Stimulated activated CD4-positive, alpha-beta T cell treated with anti-CD3 and anti-CD28 coated beads, Interleukin-2, amount 100 ng/mL, for 48 hours (primary cell): ENCODE measurements at places on chromosomes 2 and 18.
A peak's percentile ranks its signal among the peaks of the same experiment; 100 is the strongest.

DNA sequence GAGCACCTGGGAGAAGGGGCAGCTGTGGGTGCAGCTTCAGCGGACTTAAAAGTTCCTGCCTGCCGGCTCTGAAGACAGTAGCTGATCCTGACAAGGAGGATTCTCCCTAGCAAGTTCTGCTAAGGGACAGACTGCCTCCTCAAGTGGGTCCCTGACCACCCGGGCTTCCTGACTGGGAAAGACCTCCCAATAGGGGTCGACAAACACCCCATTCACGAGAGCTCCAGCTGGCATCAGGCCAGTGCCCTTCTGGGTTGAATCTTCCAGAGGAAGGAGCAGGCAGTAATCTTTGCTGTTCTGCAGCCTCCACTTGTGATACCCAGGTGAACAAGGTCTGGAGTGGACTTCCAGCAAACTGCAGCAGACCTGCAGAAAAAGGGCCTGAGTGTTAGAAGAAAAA, 632.9 kb downstream of the CCDC85A start:
- DNase-seq = no peak

GRCh38 chr2:101823347-101823791, 125.9 kb downstream of the MAP4K4 start:
- peak; percentile 59 for DNase-seq

GRCh38 chr2:45919160-45919650, 267.7 kb downstream of the PRKCE start:
- no peak for DNase-seq

- DNase-seq = no peak
Observed at GRCh38 chr2:85605406-85606115, 3.1 kb upstream of the TMEM150A start.

GRCh38 chr18:58484989-58485981, 143.6 kb downstream of the ALPK2 start:
- DNase-seq = no peak

- DNase-seq = no peak
Observed at GRCh38 chr2:109188496-109188890, 59.5 kb downstream of the SH3RF3 start.

DNA sequence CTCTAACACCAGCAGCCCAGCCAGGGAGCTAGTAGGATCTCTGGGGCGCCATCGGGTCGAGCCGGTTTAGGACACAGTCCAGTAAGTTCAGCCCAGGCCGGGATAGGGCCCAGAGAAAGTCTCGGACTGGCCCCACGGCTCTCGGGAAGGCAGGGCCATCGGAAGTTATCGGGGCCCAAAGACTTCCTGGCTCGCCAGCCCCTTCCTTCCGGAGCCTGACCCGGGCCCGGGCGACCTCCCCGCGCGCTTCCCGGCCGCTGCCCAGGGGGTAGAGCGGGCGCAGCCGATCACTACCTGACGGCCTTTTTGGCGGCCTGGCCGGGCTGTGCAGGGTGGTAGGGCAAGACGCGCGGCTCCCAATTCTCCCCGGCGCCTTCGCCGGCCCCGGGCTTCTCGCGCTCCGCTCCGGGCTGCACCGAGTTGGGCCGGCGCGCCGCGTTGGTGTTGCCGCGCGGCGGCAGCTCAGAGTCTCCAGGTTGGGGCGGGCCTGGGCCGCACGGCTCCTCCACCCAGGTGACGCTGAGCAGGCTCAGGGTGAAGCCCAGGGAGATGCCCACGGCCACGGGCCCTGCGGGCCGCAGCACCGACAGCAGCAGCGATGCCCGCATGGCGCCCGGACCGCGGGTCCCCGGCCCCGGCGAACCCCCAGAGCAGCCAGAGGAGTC, 546 bp downstream of the CHPF start:
- DNase-seq = no peak

GRCh38 chr18:35581898-35582641, 530 bp downstream of the GALNT1 start:
- DNase-seq = peak; percentile 4
